Activated naive CD8-positive, alpha-beta T cell treated with anti-CD3 and anti-CD28 coated beads for 36 hours (primary cell): ENCODE measurements at places on chromosomes 1 and 21. TPM values are rescaled to one million over a fixed set of nuclear protein-coding genes. Genes with fewer than 3 reads are reported as not detected.

- no peaks in the 10 kb centered on the region for H3K4me1 ChIP-seq
- no peak overlapping the region for H3K4me3 ChIP-seq
- H3K27ac ChIP-seq = no peak overlapping the region
- peaks cover 45% of the 10 kb centered on the region for H3K27me3 ChIP-seq
- no peak for DNase-seq
Measured at GRCh38 chr1:36771660-36772284, 262.5 kb downstream of the GRIK3 start.

DNA sequence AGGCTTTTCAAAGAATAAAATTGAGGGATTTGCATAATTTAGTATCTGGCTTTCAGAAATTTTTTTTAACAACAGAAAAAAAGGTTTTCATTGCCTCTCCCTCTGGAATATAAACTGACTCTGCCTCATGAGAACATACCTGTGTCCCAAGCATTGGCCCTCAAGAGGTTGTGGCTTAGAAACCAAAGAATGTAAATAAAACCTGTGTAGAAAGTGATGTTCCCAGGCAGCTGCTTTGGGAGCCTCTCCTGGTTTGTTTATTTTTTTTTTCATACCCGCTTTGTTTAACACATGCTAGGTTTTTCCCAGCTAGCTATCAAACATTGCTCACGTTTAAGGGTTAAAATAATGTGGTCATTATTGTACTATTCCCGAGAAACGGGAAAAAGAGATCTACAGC lies 40.5 kb upstream of the IFNAR2 start:
- H3K36me3 ChIP-seq = peaks cover 4% of the 10 kb centered on the region
- H3K4me1 ChIP-seq = peaks cover 27% of the 10 kb centered on the region
- H3K27me3 ChIP-seq = no peaks in the 10 kb centered on the region
- no peak for DNase-seq
- no peak overlapping the region for H3K4me3 ChIP-seq

CD247 gene
- total RNA-seq = 166 TPM

ADAM30 gene
- not detected for total RNA-seq

GRCh38 chr1:108842525-108843181 lies 14.2 kb downstream of the AKNAD1 start:
- no peak for DNase-seq
- H3K36me3 ChIP-seq = no peaks in the 10 kb centered on the region
- H3K4me3 ChIP-seq = no peak overlapping the region
- H3K27me3 ChIP-seq = peaks cover 3% of the 10 kb centered on the region

HRNR gene
- total RNA-seq = not detected
